ENCODE measurements at places on chromosomes 6 and 20. TPM values are rescaled to one million over a fixed set of nuclear protein-coding genes. Genes with fewer than 3 reads are reported as not detected.

GRCh38 chr6:30840084-30840934 is 44.0 kb upstream of the DDR1 start:
- DNase-seq = no peak

- DNase-seq = no peak
Observed at GRCh38 chr6:41777551-41778285, 2.0 kb downstream of the FRS3 start.

CCN5 gene
- 112 TPM for total RNA-seq

DNA sequence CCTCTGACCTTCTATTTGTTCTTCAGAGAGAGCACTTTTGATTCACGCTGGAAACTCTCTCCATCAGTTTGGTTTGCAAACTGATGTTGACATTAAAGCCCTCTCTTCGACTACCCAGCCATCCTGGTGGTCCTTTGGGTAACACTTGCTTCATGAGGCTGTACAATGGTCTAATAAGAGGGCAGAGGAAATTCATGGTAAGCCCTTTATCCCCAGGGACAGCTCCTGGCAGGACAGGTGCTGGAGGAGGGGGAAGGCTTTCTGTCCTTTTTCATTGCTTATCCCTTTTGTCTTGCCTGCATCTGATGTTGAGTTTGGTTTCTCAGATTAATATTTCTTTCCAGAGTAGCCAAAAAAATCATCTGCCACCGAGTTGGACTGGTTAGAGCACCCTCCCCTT is 52.1 kb upstream of the CD93 start:
- DNase-seq = no peak

DNA sequence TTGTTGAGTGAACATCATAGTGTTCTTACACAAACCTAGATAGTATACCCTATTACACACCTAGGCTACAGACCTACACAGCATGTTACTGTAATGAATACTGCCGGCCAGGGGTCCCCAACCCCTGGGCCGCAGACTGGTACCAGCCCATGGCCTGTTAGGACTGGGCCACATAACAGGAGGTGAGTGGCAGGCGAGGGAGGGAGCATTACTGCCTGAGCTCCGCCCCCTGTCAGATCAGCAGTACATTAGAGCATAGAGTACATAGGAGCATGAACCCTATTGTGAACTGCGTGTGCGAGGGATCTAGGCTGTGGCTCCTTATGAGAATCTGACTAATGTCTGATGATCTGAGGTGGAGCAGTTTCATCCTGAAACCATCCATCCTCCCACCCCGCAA is 126.3 kb downstream of the PRND start:
- no peak for DNase-seq

DNA sequence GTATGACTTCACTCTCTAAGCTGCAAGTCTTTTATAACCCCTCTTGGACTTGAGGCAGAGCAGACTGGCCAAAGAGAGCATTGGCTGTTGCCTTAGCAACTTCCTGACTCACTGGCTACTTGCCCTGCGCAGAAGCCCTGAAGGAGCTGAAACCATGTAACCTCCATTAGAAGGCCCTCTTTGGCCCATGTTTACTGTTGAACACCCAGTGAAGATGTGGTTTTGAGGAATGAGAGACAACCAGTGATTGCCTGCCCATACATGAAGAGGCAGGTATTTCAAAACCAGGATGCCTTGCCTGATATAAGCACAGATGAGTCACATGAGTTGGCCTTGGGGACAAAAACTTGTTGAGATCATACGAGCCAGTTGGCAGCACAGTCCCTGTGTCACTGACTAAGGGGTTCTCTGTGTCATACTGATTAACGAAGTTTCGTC is 182.5 kb downstream of the EDN1 start:
- DNase-seq = no peak

GRCh38 chr20:4973330-4974097 is 27.8 kb downstream of the SLC23A2 start:
- peak; percentile 73 for DNase-seq

C6orf132 gene
- 11.5 TPM for total RNA-seq

DNA sequence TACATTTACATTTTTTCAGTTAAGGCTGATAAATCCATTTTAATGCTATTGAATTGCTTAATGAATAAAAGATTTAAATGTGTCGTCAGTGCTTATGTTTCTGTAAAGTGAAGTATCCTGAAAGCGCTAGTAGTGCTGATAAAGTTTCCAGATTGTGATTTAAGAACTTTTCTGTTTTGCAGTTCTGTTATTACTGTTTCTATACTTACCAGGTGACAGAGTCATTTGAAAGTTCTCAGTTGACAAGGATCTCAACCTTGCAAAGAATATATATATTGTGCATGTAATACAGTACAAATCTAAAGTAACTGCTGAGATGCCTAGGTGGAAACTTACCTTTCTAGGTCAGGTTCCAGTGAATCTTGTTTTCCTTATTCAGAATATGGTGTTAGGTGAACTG is 201.8 kb downstream of the ARID1B start:
- no peak for DNase-seq

DNA sequence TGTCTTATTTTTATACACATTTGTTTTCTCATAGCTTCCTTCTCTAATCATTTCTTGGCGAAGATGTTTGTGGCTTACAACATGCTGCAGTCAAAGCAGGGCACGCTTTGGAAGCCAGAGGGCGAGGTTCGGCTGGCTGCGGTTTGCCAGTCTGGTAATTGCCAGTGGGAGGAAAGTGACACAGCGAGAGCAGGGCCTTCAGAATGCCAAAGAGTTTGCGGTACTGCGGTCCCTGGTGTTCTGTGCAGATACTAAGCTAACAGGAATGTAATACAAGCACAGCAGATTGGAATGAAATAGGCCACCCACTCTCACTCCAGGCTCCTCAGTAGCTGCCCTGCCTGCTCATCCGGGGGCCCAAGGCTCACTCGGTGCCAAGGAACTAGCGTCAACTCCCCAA is 58.7 kb upstream of the TGM3 start:
- no peak for DNase-seq

SCAND1 gene
- total RNA-seq = 56.2 TPM

- DNase-seq = no peak
Observed at GRCh38 chr6:2157441-2158127, 87.8 kb downstream of the GMDS start.

TNNC2 gene
- total RNA-seq = 0.61 TPM

DNA sequence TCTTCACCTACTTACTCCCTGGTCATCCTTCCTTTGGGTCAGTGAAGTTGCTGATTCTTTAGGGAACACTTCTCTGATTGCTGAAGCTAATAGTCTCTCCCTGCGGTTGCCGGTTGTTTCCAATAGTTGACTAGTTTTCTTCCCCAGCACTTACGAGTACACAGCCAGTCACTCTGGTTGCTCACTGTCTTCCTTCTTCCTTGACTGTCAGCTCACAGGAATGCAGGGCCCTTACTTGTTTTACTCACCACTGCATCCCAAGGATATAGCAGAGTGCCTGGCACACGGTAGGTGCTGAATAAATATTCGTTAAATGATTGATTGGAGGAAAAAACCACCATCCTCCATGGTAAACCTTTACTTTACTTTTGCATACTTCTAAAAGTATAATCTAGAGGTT is 345.0 kb downstream of the QKI start:
- DNase-seq = no peak

DNA sequence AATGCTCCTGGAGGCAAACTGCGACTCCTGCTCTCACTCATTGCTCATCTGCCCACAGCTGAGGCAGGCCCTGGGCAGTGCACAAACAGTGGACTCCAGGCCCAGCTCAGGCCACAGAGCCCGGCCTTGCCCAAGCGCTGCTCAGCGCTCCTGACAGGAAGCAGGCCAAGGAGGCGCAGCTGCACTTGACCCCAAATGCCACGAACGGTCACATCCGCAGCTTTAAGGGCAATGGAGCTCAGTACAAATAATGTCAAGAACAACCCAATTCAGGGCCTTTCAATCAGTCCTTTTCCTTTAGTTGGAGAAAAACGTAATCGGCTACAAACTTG is 33.8 kb downstream of the RRBP1 start:
- peak; percentile 85 for DNase-seq

- DNase-seq = no peak
Observed at GRCh38 chr6:53439556-53439955, 90.8 kb upstream of the ELOVL5 start.

PRSS35 gene
- 1.3 TPM for total RNA-seq

- DNase-seq = no peak
Observed at GRCh38 chr20:10478205-10478604, 43.1 kb downstream of the SLX4IP start.

GRCh38 chr20:53494753-53495152 is 98.9 kb downstream of the ZNF217 start:
- DNase-seq = no peak

- DNase-seq = no peak
Observed at GRCh38 chr20:59743767-59744485, 139.6 kb downstream of the PHACTR3 start.

DNA sequence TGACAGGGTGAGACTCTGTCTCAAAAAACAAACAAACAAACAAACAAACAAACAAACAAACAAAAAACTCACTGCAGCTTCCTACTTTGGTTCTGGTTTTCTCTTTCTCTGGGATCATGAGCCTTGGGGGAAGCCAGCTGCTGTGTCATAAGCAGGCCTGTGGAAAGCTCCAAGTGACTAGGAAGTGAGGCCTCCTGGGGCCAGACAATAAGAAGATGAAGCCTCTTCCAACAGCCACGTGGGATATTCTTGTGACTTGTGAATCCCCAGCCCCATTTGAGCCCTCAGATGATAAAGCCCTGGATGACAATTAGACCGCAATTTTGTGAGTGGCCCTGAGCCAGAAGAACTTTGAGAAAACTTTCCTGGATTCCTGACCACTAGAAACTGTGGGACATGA is 11.4 kb downstream of the HLA-A start:
- no peak for DNase-seq

DNA sequence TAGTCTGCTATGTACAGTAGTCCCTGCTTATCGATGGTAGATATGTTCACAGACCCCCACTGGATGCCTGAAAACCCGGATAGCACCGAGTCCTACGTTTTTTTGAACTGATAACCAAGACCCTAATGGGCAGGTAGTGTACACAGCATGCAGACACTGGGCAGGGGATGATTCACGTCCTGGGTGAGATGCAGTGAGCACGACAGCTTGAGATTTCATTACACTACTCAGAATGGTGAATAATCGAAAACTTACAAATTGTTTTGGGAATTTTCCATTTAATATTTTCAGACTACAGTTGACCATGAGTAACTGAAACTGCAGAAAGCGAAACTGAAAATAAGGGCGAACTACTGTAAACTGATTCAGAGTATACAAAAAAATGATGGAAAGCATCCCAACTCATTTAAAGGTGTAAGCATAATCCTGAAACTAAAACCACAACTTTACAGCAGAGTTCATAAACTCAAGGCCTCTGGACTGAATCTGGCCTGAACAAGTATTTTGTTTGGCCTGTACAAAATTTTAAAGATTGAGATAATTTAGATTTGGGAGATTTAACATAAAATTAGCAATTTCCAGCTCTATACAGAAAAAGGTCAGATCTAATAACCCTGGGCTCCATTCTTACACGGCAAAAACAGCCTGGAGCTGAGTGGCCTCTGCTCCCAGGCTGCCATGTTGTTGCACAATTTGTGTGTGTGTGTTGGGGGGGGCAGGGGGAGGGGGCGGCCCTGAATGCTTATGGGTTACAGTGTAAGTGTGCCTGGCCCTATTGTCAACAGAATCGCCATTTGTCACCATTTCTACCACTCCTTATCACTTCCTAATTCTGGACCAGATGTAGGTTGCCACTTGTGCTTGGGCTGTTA is 34.9 kb downstream of the RNF24 start:
- no peak for DNase-seq

GRCh38 chr6:90218959-90219208 is 77.8 kb downstream of the BACH2 start:
- no peak for DNase-seq

- DNase-seq = no peak
Observed at GRCh38 chr6:51077821-51078518, 259.3 kb downstream of the TFAP2B start.

DNA sequence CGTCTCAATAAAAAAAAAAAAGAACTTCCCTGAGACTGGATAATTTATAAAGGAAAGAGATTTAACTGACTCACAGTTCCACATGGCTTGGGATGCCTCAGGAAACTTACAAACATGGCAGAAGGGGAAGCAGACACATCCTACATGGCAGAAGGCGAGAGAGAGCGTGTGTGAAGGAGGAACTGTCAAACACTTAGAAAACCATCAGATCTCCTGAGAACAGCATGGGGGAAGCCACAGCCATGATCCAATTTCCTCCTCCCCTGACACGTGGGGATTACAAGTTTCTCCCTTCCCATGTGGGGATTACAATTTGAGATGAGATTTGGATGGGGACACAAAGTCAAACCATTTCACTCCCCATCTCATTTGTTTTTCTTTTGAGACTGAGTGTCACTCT is 46.6 kb upstream of the TFAP2C start:
- DNase-seq = no peak

EYS gene
- total RNA-seq = not detected

GRCh38 chr20:43238266-43238665 is 48.6 kb upstream of the PTPRT start:
- no peak for DNase-seq

DNA sequence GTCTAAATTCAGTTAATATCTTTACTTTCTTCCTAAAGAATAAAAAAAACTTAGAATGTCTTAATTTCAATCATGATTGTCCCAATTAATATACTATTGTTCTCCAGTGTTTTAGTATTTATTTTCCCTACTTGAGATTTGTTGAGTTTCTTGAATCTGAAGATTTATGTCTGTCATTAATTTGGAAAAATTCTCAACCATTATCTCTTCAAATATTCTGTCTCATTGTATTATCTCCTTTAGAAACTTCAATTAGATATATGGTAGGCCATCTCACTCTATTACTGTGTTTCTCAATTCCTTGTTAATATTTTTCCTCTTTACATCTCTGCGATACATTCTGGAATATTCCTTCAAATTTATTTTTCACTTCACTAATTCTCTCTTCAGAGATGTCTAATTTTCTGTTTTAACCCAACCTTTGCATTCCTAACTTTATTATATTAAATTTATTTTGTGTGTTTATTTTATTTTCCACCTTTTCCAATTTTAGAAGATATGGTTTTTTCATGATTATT is 268.6 kb downstream of the QKI start:
- DNase-seq = no peak

DNA sequence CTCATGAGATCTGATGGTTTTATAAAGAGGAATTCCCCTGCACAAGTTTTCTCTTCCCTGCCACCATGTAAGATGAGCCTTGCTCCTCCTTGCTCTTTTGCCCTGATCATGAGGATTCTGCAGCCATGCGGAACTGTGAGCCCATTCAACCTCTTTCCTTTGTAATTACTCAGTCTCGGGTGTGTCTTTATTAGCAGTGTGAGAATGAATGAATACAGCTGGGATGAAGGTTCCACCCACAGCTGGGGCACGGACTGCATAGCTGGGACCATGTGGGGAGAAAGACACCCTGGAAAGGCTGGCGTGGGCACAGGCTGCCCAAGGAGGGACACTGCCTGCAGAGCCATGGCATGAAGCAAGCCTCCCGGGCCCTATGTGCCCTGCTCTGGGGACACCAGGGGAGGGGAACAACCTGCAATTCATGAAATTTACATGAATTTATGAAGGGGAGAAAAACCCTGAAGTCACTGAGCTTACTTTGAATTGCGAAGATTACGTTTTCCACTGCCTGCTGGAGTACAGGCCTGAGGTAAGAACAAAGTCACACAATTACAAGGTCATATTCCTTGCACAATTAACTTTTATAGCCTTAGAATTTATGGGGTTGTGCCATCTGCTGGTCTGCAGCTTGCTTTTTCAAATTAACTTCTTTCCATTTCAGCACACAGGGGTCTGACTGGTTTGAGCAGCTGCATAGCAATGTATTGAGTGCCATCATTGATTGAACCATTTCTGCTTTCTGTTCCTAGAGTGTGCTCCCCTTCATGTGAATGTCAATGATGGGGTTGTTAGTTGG is 46.2 kb downstream of the SLC22A1 start:
- DNase-seq = no peak

- no peak for DNase-seq
Observed at GRCh38 chr6:44898296-44898930, 429.7 kb upstream of the RUNX2 start.

UNC5CL gene
- 1.4 TPM for total RNA-seq

RIMS1 gene
- total RNA-seq = 3.9 TPM
